ENCODE measurements at places on chromosomes 7 and 10.
A peak's percentile ranks its signal among the peaks of the same experiment; 100 is the strongest.

GRCh38 chr7:69776611-69777010, 178.3 kb downstream of the AUTS2 start:
- DNase-seq = no peak

DNA sequence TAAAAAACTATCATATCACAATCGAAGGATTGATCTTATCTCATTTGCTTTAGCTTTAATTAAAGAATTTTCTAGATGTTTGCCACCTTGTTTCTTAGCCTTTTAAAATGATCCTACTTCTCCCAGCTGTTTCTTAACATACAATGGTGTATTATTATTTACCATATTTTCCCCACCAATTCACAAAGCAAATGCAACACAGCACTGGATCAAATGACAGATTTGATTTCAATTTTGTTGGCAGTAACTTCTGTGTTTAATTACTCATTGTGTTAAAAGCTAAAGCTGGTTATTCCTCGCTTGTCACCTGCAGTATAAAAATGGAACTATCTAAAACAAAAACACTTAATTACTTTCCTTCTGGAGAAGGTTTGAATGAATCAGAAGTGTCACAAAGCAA, 19.6 kb downstream of the SVIL start:
- DNase-seq = no peak

DNA sequence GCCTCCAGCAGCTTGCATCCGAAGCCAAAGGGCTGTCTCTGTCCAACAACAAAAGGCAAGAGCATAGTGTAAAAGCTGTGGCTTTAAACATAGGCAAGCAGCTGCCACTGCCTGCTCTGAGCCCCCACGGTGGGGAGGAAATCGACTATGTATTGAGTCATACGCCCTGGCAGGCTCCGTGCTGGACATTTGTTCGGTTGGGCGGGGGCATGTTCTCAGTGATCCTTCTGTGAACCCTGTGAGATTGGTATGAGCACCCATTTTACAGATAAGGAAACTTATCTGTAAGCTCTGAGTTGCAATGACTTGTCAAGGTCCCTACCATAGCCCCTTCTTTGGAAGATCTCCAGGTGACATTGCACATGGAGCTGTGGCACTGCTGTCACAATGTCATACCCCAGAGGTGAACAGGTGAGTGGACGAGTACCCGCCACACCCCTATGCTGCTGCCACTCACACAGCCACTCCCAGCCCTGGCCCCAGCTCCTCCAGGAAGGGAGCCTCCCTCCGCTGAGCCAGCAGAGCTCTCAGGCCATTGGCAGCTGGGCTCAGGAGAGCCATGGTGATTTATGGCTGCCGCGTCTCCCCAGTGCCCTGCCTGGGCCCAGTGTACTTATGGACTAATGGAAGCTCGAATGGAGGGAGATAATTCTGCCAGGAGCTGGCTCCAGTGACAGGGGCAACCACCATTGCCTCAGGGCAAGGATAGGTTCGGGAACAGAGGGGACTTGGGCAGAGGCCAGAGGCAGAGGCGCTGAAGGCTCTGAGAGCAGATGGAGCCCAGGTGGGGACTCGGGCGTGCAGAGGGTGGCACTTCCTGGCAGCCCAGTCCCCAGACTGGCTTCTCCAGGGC, 43.7 kb downstream of the UNC5B start:
- DNase-seq = no peak

DNA sequence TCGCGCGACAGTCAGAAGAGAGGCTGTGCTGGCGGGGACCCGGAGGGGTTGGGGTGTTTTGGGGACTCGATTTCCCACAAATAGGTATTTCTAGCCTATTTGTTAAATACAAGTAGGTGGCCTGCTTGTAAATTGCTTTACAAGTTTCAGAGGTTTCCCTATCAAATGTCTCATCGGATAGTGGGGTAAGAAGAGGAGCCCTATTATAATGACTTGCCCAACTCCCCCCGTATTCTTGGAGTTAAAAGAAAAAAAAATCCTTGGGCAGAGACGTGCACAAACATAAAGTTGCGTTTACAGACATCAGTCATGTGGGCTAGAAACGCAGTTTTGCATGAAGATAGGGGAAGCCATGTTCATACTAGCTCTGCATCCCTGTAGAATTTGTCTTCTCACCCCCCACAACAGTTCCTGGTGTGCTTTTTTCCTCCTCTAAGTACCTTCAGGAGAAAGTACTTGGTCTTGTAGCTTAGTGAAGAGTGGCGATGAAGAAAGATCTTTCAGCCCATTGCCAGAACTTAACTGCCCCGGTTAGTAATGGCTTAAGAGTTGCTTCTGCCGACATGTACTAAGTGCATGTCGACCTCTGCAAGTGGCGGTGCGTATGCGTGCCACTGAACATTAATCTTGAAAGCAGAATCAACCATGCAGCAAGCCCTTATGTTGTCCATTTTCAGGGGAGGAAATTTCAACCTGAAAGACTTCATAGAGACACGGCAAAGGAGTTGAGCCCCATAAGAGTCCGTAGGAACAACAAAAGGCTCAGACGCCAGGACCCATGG, 832 bp upstream of the TIAL1 start:
- DNase-seq = no peak

DNA sequence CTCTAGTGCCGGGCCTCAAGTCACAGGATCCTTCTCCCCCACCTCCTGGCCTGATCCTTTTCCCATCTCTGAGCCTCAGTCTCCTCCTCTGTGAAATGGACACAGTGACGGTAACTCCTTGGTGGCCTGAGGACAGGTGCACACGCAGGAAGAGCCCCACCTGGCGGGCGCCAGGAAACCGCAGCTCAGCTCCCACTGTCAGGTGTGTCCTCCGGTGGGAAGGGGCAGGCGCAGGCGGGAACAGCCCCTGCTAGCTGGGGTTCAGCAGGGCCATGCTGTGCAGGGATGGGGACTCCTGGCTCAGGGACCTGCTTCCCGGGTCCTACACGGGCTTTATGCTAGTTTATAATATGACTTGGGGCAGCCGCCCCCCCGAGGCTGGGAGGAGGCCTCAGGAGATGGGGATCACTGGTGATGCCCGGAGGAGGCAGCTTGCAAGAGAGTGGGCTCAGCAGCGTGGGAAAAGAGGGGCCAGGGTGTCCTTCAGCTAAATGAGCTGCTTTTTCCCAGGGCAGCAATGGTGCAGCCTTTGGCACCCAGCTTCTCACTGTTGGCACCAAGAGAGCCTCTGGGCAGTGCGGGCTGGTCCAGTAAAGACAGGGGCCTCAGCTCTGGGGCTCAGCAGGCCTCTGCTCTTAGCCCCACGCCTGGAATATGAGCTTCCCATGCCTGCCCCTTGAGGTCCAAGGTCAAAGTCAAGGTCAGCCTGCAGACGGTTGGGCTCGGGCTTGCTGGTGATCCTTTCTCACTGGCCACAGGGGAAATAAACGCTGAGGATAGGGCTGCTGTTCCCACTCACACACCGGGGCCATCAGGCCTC, 68.0 kb upstream of the FAM20C start:
- no peak for DNase-seq

DNA sequence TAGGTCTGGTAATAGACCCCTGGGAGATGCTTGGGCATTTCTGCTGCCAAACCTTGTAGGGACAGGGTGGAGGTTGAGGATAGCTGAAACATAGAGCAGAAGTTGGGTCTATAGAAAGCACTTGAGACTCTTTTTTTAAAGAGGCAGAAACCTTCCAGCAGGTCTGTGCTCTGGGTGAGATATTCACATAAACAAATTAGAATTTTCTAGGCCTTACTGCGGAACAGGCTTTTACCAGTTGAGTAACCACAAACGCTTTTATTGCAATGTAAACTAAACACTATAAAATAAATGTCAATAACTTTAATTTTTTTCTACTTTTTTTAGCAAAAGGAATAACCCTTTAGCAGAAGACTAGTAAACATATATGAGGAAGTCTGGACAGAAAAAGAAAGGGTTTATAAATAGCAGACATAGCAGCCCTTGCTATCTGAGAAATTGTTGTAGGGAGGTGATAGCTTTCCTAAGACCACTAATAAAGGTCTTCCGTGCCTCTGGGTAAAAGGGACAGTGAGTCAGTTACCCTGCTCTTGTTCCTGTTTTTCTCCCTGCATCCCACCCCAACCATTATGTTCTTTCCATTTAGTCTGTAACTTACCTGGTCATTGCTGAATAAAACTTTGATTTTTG, 38.7 kb downstream of the CACNB2 start:
- no peak for DNase-seq

- no peak for DNase-seq
These were observed 93.4 kb downstream of the PTPRN2 start for GRCh38 chr7:158494162-158494586.

DNA sequence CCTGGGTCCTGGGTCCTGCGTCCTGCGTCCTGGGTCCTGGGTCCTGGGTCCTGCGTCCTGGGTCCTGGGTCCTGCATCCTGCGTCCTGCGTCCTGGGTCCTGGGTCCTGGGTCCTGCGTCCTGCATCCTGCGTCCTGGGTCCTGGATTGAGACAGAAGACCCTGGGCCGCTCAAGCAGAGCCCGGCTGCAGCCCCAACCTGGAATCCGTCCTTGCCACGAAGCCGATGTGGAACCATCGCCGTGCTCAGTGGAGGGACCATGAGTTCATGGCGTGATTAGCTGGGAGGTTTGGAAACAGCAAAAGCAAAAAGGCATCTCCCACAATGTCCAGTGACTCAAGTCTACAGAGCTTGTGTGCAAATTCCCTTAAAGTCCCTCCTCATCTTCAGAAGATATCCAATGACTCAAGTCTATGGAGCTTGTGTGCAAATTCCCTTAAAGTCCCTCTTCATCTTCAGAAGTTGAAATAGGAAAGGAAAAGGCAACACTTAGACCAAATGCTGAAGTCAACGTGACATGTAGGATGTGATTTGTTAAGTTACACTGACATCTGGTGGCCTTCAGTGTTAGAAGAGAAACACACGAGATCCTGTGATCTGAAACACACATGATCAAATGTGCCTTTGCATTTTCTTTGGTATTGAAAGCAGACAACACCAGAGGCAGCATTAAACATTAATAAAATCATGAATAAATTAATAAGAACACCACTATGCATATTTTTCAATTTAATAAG, 179.9 kb downstream of the PTPRN2 start:
- peak; percentile 6 for DNase-seq

DNA sequence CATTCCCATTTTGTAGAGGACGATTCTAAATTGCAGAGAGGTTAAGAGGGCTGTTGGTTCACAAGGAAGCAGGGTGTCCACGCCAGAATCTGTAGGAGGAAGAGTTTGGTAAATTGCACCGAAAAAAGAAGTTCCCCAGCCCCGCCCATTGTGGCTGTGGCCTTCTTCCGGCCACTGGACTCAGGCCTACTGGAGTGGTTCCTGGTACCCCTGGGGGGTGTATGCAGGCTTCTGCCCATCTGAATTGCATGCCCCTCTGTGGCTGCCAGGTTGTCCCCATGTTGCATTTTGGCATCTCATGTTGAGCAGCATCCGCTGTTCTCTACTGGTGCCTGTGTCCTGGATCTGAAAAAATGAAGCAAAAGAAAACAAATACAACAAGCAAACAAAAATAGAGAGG, 234.2 kb downstream of the WDR11 start:
- no peak for DNase-seq

DNA sequence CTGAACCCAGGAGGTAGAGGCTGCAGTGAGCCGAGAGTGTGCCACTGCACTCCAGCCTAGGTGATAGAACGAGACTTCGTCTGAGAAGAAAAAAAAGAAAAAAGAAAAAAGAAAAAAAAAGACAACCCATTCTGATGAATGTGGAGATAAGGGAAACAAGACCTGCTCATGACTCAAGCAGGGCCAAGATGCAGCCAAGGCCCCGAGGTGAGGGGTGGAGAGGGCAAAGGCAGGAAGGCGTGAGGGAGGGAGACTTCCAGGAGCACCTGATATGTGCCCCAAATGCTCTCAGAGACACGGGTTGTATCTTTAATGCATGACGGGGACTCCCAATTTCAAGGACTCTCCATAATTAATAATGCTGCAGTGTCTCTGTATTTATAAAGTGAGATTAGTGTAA, 134.6 kb downstream of the PIP4K2A start:
- no peak for DNase-seq

DNA sequence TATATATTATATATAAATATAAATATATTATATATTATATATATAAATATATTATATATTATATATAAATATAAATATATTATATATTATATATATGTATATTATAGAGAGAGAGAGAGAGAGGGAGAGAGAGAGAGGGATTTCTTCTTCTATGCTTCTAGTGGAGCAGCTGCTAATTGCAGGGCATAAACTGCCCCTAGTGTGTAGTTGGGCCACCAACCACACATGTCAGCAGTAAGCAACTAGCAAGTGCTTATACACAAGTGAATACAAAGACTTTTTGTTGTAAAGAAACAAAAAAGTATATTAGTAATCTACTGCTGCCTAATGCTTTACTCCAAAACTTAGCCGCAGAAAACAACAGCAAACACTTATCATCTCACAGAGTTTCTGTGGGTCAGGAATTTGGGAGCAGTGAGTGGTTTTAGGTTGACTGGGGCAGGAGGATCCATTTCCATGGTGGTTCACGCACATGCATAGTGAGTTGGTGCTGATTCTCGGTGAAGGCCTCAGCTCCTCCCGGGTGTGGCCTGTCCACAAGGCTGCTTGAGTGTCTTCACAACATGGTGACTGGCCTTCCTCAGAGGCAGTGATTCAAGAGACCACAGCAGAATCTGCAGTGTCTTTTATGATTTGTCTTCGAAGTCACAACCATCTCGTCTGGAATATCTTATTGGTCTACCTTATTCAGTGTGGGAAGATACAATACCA, 25.5 kb upstream of the BAG3 start:
- no peak for DNase-seq

DNA sequence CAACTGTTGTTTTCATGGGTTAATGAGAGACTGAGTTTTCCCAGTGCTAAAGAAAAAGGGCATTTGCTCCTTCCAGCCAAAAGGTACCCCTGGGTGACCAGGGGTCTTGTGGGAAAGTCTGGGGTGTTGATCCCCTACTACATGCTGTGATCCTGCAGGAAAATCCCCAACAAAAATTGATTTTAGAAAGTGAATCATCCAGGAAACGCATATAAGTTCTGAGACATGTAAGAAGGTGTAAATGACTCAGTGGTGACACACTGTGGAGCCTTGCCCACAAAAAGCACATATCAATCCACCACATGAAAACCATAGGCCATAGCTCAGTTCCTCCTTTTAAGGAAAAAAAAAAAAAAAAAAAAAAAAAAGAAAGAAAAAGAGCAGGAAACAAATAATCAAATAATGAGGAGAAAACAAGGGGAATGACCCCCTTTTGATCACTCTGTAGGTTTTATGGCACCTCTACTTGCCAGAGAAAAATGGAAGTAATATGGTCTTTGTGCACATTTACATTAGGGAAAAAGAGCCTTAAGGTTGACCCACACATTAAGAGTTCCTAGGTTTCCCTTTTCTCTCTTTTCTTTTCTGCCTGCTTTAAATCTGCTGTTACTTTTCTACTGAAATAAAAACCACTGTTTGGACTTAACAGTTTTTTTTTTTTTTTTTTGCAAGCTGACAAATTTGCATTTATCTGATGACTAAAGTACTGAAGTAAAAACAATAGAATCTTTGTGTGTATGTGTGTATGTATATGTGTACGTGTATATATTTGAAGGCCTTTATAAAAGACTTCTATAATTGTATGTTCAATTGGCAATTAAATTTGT, 386.0 kb downstream of the KIF20B start:
- DNase-seq = no peak

- no peak for DNase-seq
These were observed 69.5 kb downstream of the ZNF800 start for GRCh38 chr7:127322832-127323493.

GRCh38 chr7:130254555-130254954, 12.1 kb upstream of the CPA2 start:
- no peak for DNase-seq

- DNase-seq = no peak
These were observed 19.2 kb upstream of the PARD3 start for GRCh38 chr10:34834274-34834673.

- no peak for DNase-seq
These were observed 240.0 kb upstream of the NFE2L3 start for GRCh38 chr7:25911738-25912607.
